HuH-7.5 (cell line): ENCODE measurements at places on chromosomes 5 and 9.
A peak's percentile ranks its signal among the peaks of the same experiment; 100 is the strongest.

- DNase-seq, result no peak
Observed at GRCh38 chr5:169943026-169943425, 37.3 kb downstream of the INSYN2B start.

DNA sequence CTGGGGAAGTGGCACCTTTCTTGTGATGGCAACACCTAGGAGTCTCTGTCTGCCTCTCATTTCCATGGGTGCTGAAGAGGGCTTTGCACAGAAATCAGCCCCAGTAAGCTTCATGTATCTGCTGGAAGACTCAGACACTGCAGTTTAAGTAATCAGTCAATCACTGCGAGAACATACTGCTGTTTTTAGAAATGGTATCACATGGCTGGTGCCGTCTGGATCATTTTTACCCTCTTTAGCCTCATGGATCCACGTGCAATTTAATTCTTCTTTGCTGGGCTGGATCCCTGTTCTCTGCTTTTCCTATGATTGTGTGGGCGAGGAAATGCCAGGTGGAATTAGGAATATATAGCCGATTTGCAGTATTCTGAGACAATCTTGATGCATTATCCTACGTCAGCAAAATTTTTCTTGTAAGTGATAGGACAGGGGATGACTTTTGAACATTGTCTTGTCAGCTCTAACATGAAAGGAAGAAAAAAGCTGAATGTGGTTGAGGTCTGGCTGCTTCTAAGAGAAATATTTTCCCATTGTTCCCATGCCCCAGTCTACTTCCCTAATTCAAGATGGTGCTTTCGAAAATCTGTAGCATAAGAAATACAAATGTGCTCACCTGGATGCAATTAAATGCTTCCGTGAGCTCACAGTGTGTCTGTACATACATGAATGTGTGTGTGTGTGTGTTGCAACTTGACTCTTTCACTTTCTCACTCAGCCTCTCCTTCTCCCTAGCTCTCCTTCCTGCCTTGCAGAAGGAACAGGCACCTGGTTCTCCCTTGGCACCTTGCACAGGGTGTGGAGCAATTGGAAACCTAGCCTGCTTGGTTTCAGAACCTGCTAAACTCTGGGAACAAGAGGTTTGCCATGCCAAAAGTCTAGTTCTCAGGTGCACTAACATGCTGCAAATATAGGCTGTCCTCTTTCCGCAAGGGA lies 281.6 kb downstream of the NTRK2 start:
- DNase-seq, result no peak

DNA sequence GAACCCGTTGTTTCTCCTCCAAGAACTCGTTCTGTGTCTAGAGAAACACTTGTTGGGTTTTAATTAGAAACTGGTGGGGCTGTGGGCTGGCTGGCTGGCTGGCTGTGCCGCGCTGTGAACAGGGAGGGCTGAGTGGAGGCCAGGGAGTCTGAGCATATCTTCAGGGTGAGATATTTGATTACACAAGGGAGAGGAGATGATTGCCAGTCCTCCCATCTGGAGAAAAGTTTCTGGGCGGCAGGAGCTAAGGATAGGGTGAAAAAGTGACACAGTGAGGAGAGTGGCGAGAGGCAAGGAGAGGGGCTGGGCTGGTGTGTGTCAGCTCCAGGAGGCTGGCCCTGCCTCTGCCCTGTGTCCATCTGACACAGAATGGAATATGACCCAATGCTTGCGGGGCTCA lies 63.0 kb downstream of the GDNF start:
- no peak for DNase-seq

DNA sequence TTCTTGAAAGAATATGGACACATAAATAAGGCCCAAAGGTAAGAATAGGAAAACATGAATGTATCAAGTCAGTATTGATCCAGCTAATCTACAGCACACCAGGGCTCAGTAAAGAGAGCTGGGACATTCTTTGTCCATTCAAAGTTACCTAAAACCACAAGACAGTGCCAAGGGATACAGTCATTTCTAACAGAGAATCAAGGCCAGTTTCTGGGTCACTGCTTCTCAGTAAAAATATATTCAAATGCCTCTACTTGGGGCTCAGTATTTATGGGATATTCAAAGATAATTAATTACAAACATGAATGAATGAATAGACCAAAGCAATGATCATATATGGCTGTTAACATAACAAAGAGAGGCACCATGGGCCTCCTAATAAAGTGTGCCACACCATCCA lies 34.9 kb downstream of the MTMR12 start:
- no peak for DNase-seq

DNA sequence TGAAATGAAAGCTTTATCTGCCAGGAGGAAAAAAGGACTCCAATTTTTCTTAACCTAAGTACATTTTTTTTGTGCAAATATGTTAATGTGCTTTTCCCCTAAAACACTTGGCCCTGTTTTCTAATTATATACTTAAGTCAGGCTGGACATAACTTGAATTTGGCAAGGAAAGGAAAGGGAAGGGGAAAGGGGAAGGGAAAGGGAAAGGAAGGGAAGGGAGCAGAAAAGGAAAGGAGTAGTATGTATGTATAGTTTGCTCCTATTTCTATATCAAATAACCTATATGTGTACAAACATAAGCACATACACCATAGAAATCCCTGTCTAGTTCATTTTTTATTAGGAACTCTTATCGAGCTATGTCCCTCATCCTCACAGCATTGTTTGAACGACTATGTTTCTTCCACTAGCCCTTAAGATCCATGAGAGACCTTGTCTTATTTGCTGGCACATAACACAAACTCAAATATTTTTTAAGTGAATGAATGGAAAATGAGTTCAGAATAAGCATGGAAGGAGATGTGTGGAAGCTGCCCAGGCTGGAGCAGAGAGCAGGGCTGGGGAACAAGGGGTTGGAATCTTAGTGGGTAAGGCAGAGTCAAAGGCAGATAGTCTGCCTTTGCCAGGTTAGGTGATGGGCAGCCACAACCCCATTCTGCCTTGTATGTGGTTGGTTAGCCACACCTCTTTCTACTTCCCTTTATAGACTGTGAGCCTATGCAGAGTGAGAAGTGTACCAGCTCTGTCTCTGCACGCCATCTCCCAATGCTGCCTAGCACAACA lies 70.0 kb downstream of the KLHL3 start:
- DNase-seq, result no peak

DNA sequence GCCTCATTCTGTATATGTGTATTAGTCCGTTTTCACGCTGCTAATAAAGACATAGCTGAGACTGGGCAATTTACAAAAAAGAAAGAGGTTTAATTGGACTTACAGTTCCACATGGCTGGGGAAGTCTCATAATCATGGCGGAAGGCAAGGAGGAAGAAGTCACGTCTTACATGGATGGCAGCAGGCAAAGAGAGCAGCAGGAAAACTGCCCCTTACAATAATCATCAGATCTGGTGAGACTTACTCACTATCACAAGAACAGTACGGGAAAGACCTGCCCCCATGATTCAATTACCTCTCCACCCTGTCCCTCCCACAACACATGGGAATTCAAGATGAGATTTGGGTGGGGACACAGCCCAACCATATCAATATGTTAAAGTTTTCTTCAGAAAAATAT lies 49.8 kb upstream of the GPBP1 start:
- no peak for DNase-seq

- no peak for DNase-seq
Observed at GRCh38 chr5:80268916-80269315, 13.1 kb upstream of the SERINC5 start.

GRCh38 chr5:153756540-153756939 lies 266.1 kb downstream of the GRIA1 start:
- no peak for DNase-seq

- DNase-seq, result no peak
Observed at GRCh38 chr9:3464033-3464638, 61.7 kb downstream of the RFX3 start.

DNA sequence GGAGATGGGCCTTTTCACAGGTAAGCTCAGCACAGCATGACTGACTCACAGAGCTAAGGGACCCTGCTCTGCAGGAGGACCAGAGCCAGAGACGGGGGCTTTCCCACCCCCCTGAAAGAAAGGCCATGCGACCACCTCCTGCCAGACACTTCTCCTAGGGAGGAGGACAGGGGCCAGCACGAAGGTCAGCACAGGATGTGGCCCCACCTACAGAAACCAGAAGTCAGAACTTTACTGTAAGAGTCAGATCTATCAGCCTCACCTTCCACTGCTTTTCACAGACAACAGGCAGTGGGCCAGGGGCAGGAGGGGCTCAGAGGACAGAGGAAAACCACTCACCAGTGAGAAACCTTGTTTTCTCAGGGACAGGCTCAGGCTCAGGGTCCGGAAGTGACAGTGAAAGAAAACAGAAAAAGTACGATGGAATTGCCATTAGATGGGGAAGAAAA lies 37.9 kb downstream of the CCNJL start:
- no peak for DNase-seq

GRCh38 chr5:55402199-55402598 lies 94.4 kb downstream of the MTREX start:
- peak; percentile 3 for DNase-seq

- no peak for DNase-seq
Observed at GRCh38 chr5:58440901-58441460, 18.9 kb downstream of the PLK2 start.

DNA sequence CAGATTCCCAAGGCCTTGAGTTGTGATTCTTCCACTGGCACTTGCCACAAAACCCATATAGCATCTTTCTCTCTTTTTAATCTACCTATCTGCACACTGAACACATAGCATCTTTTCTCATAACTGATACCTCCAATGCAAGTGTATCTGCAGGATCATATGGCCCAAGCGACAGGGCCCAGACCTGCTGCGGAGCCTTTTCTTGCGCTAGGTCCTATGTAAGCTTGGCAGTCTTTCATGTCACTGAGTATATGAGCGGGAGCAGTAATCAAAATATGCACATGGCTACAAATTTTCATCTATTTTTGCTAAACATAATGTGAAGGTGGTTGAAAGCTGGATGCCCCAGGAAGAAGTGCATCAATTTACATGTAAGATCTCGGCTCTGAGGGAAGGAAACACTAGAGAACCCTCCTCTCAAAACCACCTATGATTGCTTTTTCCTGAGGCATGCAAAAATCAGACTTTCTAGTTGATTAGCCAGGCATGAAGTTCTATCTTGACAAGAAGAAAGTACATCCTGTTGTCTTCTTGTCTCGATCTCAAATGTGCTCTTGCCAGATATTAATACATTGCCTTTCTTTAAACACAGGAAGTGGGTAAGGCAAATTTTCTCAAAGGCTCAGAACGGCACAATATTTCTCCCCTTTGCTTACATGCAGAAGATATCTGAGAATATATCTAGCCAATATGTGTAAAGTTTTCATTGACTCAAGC lies 26.9 kb upstream of the CEMIP2 start:
- no peak for DNase-seq

DNA sequence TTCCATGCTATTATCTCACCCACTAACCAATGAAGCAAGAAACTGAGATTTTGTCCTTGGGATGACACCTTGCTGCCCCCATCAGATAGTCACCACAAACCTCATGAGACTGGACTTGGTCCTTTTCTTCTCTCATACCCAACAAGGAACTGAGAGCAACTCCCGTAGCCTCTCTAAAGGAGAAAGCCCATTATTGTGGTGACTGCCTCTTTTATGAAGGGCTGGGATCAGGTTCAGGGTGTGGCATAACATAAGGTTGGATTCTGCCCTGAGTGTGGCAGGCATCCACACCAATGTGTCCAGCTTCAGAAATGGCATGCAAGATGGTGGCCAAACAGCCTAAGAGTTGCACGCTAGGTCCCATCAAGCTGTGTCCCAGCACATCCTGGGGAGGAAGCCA lies 1.3 kb upstream of the ACTL7A start:
- no peak for DNase-seq

DNA sequence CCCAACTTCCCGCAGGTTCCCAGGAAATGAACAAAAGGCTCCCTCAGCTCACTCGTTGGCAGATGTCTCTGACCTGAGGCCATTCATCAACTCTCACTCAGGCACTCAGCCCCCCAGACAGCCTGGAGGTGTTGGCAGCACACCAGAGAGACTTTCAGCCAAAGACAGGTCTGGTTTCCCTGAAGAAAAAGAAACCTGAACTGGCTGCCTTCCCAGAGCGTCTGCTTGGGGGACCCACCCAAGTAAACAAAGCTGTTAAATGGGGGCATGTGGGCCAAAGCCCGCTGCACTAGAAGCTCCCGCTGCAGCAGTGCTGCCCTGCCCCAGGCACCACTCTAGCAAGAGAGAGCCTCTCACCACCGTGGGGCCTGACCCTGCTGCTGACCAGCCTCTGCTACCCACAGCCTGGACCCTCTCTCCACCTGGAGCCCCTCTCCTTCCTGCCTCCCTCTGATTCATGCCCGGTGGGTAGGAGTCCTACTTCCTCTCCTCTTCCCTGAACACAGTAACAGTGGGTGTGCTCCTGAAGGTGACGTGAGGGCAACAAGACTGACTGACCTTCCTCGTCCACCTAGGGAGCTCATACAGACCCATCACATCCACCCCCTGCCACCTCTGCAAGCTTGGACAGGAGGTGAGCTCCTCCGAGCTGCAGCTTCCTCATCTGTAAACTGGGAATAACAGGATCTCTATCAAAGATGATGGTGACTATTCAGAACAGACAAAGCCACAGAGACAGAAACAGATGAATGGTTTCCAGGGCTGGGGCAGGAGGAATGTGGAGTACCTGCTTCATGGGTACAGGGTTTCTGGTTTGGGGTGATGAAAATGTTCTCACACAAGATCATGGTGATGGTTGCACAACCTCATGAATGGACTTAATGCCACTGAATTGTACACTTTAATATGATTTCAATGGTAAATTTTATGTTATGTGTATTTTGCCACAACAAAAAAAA lies 31.0 kb upstream of the GABRP start:
- DNase-seq, result no peak

- no peak for DNase-seq
Observed at GRCh38 chr9:88308831-88309560, 79.2 kb upstream of the SPIN1 start.

DNA sequence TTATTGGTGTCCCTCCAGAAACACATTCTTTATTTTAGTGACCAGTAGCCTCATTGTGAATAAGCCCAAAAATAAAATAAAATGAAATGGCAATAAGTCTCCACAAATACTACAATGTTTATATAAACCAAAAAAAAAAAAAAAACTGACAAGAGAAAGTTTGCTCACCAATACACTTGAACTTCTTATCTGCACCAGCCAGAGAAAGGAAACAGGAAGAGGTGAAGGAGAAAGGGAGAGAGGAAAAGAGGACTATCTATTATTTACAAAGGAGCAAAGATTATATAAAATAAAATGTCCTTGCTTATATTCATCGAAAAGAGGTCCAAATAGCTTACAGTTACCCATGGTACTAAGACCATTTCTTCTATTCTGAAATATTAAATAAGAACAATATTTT lies 176.4 kb upstream of the CCNG1 start:
- no peak for DNase-seq

- no peak for DNase-seq
Observed at GRCh38 chr5:89307972-89308371, 425.0 kb upstream of the MEF2C start.
